ENCODE measurements at places on chromosomes 2 and 18.
A peak's percentile ranks its signal among the peaks of the same experiment; 100 is the strongest.

DNA sequence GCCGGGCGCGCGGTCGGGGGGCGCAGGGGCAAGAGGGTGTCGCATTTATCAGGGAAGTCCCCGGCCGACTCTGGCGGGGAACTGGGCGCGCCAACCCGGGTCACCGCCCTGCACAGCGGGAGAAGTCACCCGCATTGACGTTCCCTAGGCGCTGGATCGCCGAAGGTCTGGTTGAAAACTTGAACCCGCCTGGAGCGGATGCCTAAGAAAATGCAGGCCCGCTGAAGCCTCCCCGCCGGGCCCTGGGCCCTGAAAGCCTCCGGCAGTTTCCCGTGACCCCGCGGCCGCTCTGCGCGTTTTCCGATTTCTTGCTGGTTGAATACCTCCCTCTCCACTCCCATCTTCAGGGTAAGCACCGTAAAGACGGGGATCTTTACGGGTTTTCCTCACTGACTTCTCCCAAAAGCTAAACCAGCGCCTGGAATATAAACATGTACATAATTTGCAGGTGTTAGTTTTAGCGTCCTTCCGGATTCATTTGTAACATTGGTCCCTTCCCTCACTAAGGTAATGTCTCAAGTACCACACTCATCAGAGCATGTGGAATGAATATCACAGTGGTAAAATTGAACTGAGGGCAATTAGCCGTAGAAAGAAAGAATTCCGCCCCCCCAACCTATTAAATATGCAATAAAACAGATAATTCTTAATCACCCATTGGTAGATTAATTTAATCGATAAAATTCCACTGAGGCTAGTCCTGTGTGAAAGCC is 675 bp upstream of the SPIRE1 start:
- DNase-seq = peak; percentile 79

GRCh38 chr2:149076863-149077412 is 38.4 kb downstream of the LYPD6B start:
- no peak for DNase-seq

DNA sequence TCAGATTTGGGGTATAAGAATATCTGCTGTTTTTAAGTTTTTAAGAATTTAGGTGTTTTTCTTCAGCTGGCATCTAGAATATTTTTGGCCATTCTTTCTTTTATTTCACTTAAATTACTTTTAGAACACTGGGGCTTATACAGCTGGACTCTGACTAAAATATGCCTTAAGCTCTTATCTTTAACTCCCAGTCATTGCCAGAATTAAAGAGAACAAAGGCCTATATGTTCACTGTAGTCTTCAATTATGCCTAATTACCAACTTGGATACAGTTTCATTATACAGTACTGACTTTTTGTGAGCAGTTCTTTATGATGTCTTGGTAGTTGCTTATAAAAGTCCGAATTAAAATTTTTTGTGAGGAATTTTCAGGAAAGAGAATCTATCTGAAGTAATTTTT is 192.8 kb downstream of the ZNF407 start:
- peak; percentile 47 for DNase-seq

GRCh38 chr2:64463781-64464180 is 9.8 kb downstream of the LGALSL start:
- DNase-seq = peak; percentile 24

DNA sequence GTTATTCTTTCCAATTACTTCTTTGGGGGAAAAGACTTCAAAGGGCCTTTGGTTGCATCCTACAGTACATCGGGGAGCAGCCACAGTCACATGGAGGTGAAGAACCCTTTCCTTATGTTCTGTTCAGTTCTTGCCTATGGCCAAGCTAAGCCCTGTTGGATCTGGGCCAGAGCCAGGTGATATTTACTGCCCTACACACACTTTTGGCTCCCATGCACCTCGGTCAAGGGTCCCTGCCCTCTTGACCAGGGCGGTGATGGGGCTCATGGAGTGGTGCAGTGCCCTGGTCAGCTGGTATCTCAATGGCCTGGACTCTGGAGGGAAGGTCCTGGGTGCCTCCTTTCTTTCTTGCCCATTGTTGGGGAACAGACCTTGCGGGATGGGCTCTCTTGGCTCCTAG is 98.7 kb downstream of the VAPA start:
- no peak for DNase-seq

DNA sequence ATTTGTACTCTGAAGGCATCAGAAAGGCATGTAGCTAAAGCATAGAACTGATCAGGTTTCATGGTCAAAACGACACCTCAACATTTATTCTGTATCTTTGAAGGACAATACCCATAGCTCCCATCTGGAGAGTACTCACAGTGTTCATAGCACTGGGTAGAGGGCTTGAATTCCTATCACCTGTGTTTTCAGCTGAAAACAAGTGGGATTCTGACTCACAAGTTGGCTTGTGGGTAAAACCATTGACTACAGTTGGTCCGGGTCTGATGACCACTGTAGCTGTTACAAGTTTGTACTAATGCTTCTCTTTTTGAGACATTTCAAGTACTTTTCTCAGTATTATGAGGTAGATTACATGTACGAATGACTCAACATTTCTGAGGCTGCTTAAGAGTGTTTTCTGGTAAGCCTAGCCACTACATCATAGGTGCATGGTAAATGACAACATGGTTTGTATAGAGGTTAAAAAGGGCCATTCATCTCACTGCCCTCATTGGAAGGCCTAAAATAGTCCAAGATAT is 68.6 kb upstream of the PELI1 start:
- DNase-seq = no peak

- DNase-seq = no peak
These were observed 141.3 kb downstream of the GBX2 start for GRCh38 chr2:236026841-236027240.

- peak; percentile 16 for DNase-seq
These were observed 3.4 kb downstream of the SRBD1 start for GRCh38 chr2:45607701-45608100.

GRCh38 chr2:66343259-66343658 is 91.7 kb upstream of the MEIS1 start:
- DNase-seq = no peak

- DNase-seq = no peak
These were observed 1.5 kb downstream of the LTBP1 start for GRCh38 chr2:32948266-32948665.

DNA sequence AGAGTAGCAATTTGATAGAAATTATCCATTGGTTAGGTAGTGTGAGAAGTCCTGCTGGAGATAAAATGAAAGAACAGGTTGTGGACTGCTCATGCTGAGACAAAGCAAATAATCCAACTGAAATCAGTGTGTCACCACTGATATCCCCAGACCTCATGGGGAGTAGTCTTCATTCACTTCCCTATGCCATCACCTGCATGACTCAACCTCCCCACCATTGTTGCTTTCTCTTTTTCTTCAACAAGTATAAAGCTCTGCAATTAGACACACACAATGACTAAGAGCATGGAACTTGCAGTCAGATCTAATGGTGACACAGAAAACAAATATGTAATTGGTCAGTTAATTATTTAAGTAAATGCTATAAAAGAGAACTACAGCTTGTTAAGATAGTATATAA is 475.3 kb downstream of the RIT2 start:
- DNase-seq = peak; percentile 99

DNA sequence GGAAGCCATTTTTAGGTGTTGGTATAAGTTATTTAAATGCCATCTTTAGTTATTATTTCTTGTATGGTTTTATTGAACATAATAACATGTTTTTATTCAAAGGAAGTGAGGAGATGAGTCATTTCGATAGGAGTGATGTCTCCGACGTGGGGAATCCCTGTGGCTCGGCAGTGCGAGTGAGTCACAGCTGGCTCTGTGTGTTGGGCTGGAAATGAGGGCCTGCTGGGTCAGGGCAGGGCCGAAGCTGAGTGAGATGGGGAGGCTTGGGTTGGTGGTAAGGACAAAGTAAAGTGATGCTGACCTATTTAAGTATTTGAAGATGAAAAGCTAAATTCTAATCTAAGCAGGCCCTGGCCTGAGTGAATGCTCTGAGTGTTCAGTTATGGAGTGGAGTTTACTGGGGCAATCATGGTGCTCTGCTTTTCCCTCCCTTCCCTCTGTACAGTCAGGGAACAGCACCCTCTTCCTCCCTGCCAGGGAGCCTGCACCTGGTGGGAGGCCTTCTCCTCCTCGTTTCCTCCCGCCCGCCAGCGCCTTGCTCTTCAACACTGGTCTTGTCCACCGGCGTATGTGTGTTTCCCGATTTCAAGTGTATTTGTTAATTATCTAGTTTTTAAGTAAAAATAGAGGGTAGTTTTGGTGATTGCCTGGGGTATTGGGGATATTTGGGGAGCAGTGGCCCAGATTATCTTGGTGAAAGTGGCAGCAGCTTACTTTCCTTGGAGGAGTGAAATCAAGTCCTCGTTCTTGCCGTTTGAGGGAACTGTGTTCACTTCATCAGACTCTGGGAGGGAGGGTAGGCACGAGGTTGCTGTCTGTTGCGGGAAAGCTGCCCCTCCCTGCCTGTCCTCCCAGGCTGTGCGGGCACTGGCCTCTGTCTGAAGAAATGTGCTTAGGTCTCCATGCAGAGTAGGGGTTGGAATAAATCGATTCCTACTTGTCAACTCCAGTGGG is 157.0 kb downstream of the LDLRAD4 start:
- no peak for DNase-seq

DNA sequence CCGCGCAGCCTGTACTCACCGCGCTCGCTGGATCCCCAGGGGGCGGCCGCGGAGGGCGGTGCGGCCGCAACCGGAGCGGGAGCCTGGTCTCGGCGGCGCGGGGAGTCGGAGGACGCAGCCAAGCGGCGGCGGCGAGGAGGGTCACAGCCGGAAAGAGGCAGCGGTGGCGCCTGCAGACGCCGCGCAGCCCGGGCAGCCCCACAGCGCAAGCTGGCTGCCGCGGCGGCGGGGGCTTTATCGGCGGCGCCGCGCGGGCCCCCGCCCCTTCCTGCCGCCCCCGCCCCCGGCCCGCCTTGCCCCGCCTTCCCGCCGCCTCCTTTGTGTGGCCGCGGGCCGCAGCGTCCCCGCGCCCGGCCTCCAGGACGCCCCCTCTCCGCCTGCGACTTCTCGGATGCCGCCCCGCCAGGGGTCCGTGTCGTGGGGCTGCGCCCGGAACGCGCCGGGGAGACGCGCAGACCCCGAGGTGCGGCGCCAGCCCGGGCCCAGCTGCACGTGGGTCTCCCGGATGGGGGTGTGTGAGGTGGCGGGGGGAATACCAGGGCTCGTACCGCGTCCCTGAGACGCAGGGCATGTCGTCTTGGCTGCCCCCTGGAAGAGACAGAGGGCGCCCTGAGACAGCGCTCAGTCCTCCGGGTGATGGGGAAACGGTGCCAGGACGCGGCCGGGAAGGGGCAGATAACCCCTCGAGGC is at the start of gene SERPINE2:
TSS of gene SERPINE2 (minus strand) at position 207 of the 690 bp plus-strand sequence. CDS start 37,386 bp downstream, outside the sequence.
- peak; percentile 52 for DNase-seq

- no peak for DNase-seq
These were observed 14.8 kb downstream of the PNO1 start for GRCh38 chr2:68172521-68172920.

DNA sequence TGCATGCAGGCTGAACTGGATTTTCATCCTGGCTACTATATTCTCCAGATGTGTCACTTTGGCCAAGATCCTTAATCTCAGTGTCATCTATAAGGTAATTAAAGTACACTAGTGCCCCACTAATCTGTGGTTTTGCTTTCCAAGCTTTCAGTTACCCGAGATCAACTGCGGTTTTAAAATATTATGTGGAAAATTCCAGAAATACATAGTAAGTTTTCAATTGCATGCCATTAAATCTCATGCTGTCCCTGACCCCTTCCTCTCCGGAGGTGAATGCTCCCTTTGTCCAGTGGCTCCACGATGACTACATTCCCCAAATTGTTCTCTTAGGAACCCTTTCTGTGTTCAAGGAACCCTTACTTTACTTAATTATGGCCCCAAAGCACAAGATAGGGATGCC is 5.3 kb upstream of the TYMS start:
- DNase-seq = no peak

DNA sequence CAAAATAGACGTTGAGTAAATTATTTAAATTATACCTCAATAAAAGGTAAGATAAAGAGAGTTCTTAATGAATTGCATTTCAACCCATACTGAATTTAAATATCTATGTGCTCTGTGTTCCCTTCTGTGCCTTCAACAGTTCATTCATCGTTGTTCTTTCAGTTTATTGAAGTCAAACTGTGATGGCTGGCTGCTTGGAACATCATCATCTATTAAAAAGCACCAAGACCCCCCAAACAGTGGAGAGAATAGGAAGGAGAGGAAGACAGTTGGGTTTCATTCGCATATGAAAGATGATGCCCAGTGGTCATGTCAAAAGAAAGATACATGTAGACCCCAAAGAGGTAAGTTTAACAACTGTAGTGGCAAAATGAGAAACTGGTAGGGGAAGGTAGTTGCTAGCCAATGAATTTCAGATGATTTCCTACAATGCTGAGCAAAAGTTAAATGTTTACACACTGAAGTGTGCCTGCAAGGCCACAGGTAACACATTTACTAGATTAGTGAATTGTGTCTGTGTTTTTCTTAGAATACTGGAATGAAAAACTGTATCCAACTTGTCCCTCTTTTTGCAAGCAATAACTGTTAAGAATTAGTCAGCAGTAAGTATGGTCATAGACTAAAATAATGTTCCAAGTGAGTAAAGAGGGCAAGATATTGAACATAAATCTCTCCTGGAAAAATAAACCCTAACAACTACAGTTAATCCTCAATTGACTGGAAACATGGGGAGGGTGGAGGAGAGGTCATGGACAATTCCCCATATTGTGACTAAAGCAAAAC is 331.3 kb downstream of the KIAA1328 start:
- DNase-seq = no peak

DNA sequence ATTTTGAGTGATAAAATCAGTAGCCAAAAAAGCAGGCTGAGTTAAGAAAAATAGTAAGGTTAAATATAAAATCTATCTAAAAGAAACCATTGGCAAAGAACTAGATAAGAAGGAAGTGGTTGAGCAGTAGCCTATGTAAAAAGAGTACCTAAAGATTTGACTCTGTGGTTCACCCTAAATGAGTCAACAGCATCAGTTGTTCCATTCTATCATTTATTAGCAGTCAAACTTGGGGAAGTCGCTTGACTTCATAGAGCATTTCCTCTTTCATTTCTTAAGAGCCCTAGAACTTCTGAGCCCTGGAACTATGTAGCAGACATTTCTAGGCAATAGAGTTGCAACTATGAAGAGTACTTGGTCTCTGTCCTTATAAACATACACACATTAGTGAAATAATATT is 381.7 kb downstream of the NUP35 start:
- DNase-seq = no peak

GRCh38 chr2:24891201-24891600 is 28.8 kb downstream of the ADCY3 start:
- no peak for DNase-seq

DNA sequence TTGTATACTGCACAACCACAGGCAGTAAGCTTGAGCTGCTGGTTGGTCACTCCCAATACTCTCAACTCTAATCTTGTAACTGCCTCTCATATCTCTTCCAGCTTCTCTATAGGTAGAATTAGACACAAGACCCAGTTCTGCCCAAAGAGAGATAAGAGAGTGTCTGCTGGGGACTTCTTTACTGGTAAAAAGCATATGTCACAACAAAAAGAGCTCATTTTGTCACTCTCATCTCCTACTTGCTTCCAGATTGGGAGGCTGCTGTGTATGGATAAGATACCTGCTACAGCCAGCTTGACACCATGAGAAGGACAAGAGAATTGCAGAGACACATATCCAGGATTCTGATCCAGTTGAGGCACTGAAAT is 165.2 kb downstream of the PTH2R start:
- DNase-seq = no peak

- no peak for DNase-seq
These were observed 45.3 kb upstream of the SPAG16 start for GRCh38 chr2:213238753-213239495.

GRCh38 chr2:147567136-147567535 is 277.7 kb upstream of the ACVR2A start:
- no peak for DNase-seq

All from NCI-H146 (cell line).